ENCODE measurements at places on chromosomes 6 and 20.

DNA sequence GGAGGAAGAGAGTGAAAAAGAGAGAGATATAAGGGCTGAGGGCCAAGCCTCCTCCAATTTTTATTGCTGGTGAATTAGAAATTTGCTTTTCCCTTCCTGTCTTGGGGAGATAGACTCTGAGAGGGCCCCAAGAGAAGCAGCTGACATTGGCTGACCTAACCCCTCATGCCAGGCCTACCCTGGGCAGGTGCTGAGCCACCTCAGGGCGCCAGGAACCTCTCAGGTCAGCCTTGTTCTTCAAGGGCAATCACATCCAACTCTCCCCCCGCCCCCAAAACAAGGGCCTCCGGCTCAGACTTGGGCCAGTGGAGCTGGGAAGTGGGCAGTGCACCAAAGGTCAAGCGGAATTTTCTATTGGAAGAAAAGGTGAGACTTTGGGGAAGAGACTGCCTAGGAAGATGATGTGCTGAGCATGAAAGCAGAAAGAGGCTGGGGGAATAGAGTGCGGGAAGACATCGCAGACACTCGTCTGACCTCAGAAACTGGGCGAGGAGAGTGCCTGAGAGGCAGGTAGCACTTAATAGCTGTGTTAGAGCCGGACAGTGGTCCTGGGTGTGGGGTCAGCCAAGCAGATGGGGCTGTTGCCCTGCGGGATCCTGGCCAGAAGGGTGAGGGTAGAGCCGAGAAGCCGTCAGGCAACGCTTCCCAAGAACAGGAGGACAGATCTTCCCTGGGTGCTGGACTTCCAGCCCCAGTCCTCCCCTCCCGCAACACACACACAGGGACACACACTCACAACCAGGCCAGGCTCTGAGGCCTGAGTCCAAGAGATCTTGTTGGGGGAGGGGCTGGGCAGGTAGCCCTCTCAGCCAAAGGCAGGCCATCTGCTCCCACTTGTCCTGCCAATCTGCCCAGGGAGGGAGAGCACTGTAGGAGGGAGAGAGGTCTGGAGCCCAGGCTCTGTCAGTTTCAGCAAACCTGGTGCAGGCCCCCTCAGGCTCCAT is 3.7 kb upstream of the FASTKD5 start:
- no peak for DNase-seq

- DNase-seq, result no peak
Observed at GRCh38 chr6:144216668-144217218, 66.4 kb downstream of the STX11 start.

DNA sequence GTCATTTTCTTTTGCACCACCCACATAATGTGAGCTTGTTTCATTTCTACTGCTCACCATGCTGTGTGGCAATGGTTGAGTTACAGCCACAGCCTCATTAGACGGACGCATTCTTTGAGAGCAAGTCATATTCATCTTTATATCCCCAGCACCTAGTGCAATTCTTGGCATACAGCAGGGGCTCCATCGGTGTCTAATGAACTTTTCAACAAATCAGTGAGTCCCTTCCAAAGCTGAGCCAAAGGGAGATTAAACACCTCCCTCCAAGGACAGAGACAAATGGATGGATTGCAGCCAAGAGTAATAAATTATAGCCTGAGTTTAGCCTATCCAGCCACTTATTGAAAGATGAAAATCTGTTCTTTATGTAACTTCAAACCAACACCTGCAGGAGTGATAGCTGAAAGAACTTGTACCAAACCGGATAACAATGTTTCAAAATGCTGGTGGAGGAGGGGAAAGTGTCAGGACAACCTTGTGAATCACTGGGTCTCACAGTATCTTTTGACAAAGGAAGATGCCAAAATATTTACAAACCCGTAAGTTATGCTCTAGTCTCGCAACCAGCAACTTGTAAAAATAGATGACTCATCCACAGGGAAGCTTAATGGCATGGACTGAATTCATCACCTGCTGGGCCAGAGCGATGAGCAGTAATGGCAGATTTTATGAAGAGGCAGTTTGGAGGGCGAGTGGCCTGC is 139.0 kb downstream of the PXDC1 start:
- DNase-seq, result no peak

GRCh38 chr6:161434921-161435747 is 161.3 kb upstream of the AGPAT4 start:
- no peak for DNase-seq

- DNase-seq, result no peak
Observed at GRCh38 chr6:88614316-88614877, 349.0 kb downstream of the RNGTT start.

DNA sequence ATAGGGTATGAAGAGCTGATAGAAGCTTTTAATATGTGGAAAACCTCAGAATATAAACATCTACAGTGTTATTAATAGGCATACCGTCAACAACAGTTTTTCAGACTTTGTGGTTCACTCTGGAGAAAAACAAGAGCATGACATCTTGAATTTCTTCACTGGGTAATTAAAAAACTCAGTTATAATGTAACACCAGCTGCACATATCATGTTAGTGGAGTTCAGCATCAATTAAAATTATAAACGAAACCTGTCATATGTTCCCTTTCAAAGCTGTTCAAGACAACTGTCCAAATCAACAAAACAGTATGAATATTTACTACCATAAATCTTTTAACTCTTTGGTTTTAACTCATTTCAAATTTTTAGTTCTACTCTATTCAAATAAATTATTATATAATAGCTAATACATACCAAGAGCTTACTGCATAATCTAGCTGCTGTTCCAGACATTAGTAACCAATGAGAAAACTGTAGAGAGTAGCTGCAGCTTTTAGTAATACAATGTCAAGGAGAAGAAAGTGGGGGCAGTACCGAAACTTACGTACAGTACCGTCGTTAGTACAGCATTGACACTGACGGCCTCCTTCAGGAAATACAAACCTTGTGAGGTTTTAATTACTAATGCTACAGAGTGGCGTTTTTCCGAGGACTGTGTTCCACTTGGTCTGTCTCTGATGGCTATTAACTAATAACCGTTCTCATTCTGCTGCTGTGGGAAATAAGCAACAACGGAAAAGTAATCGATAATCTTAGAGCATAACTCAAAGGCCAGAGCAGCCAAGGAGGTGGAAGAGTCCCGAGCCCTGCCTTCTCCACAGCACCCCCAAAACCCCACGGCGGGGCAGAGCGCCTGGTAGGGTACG is 532 bp upstream of the PM20D2 start:
- DNase-seq, result peak; percentile 60

- DNase-seq, result no peak
Observed at GRCh38 chr6:41256383-41256782, 28.2 kb downstream of the TREML4 start.

- no peak for DNase-seq
Observed at GRCh38 chr6:120526576-120526975, 807.7 kb downstream of the TBC1D32 start.

- DNase-seq, result peak; percentile 56
Observed at GRCh38 chr20:43736588-43737158, 9.9 kb upstream of the GTSF1L start.

DNA sequence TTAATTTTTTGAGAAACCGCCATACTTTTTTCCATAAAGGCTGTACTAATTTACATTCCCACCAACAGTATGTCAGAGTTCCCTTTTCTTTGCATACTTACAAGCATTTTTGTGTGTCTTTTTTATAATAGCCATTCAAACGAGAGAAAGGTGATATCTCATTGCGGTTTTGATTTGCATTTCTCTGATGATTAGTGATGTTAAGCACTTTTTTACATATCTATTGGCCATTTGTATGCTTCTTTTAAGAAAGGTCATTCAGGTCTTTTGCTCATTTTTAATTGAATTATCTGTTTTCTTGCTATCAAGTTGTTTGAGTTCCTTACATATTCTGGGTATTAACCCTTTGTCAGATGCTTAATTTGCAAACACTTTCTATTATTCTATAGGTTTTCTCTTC is 176.1 kb upstream of the UFL1 start:
- DNase-seq, result no peak

GRCh38 chr20:3135507-3136070 is 24.1 kb downstream of the FASTKD5 start:
- DNase-seq, result no peak

DNA sequence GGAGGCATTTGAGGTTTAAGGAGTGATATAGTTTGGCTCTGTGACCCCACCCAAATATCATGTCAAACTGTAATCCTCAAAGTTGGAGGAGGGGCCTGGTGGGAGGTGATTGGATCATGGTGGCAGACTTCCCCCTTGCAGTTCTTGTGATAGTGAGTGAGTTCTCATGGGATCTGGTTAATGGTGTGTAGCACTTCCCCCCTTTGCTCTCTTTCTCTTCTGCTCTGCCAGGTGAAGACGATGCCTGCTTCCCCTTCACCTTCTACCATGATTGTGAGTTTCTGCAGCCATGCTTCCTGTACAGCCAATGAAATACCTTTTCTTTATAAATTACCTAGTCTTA is 1.7 kb upstream of the HDDC2 start:
- no peak for DNase-seq

DNA sequence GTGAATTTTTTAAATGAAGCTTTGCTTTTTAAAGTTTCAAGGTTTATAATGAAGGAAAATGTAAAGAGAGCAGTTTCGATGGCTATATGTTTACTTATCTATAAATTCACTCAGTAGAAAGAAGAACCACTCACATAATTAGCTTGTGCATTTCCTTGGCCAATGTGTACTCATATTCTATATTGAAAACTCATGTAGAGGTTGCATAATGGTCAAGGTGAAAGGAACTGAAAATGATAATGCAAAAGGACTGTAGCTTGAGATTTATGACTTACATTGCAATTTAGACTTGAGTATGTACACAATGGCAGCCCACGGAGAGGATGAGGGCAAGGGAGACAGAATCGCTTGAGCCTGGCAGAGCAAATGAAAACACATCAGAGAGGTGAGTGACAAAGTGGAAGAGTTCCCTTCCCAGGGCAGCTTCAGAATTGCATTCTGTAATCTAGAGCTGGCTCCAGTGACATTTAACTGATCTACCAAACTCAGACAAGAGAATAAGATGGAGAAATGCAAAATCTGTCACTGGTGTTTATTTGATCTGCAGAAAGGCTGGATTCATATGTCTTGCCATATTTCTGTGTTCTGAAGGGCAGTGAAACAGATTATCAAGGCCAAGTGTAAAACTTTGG is 191.8 kb downstream of the TMEM200A start:
- no peak for DNase-seq

DNA sequence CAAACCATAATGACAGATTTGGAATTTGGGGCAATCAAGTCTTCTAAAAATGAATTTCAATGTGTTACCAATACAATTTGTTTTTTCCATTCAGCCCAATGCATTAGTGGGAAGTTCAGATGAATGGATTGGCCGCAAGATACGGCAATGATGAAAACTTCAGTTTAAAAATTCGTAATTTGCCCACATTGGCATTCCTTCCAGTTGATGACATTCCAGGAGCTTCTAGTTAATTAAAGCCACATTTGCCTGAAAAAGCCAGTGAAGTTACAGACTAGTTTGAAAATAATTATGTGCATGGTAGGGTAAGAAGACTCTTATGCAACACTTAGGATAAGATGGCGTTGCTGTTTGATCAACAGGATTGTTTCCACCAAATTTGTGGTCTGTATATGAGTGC is 46.2 kb downstream of the NHLRC1 start:
- no peak for DNase-seq
